ENCODE measurements at places on chromosomes 4 and X.

DNA sequence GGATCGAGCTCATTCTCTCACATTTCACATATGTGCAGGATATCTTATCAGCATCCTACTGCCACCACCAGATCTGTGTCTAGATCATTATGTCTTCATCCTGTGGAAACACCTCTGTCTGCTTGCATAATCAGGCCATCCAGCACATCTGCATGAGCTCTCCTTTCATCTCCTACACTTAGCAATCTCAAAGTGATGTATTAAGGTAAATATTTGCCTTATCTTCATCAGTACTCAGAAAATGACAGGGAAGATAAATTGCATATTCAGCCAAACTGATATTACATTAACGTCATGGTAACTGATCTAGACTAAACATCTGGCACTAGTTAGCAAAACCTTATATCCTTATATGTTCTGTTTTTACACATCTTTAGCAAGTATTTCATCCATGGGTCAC lies 207.3 kb upstream of the PABPC4L start:
- DNase-seq, result no peak

DNA sequence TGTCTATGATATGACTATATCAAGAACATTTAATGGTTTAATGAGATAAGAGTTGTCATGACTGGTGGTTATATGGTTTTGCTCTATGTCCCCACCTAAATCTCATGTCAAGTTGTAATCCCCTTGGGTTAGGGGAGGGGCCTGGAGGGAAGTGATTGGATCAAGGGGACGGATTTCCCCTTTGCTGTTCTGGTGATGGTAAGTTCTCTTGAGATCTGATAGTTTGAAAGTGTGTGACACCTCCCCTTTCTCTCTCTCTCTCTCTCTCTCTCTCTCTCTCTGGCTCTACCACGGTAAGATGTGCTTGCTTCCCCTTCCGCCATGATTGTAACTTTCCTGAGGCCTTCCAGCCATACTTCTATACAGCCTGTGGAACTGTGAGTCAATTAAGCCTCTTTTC lies 803.4 kb downstream of the TRIML1 start:
- DNase-seq, result no peak

DNA sequence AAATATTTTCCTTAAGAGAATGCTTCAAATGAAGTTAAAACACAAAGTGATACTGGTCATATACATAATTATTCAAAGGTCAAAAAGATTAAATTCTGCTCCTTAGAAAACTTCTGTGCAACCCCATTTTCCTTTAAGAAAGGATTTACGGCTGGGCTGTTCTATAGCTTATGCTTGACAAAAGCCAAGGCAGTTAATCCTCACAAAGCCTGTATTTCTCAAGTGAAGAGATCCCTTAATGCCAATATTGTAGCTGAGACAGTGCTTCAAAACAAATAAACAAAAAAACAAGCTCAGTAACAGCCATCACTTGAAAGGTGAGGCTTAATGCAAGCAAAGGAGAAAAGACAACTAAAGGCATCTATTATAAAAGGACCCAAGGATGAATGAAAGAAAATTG lies 42.5 kb downstream of the BTC start:
- DNase-seq, result no peak

DNA sequence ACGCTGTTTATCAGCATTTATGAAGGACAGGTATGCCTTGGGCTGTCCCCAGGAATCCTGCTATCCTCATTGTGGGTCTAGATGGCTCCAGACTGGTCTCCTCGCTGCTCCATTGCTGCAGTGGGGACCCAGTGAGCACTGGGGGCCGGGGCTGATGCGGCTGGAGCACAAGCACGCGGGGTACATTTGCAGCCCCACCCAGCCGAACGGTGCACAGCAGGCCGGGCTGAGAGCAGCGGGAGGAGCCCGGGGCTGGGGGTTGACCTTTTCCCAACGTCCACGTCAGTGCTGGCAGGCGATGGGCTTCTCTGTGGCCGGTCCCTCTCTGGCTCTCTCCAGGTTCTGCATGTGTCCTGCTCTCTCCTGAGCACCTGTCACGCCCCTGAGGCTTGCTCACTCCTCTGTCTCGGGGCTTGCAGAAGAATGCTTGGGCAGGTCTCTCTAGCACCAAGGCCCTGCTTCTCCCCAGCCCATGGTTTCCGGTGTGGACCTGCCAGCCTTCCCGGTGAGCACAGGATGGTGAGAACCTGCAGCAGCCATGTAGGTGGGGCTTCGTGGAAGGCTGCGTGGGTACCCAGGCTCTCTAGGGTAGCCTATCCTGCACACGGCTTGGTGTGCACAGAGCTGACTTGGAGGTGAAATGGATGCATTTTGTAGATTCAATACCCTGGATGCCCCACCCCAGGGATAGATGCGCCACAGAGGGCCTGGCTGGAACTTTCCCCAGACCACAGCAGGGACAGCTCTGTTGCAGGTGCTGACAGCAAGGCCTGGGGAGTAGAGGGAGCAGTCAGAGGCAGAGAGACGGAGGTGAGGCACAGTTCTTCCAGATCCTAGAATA lies 89.1 kb upstream of the ADRA2C start:
- DNase-seq, result no peak

DNA sequence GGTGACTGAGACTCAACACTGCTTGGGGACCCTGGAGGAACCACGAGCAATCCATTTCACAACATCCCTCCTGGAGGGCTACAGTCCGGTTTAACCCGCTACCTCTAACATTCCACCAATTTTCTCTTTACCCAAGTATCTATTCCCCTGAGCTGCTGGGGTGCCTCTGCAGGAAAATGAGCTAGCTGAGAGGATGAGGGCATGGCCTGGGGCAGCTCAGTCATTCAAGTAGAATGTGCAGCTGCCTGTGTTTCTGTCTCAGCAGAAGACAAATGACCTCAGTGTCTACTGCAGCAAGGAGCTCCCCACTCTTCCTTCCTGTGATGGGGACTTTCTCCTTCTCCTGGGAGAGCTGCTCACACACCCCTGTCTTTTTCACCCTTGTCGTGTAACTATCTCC lies 120.8 kb downstream of the ZNF518B start:
- no peak for DNase-seq

- no peak for DNase-seq
Observed at GRCh38 chrX:118212817-118213183, 96.2 kb upstream of the KLHL13 start.

GRCh38 chr4:188735082-188735481 lies 595.8 kb downstream of the TRIML1 start:
- DNase-seq, result no peak

DNA sequence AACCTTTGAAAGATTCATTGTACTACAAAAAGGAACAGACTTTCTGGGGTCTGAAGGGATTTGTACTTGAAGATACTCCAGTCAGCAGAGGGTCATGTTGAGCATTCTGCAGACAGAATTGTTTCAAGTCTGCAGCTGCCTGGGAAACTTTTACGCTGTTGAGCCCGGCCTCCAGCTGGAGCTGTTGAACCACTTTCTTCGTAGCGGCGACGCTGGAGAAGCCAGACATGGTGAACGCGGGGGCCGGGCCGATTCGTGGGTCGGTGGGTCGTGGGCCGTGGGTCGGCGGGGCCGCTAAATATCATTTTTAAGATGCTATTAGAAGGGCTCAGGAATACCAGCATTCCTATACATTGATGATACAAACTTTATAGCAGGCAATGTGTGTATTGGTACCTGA lies 12.0 kb upstream of the RTL9 start:
- DNase-seq, result no peak
